ENCODE measurements at places on chromosomes 12 and 14. TPM values are rescaled to one million over a fixed set of nuclear protein-coding genes. Genes with fewer than 3 reads are reported as not detected.

The HOXC12 gene
- not detected for total RNA-seq

DNA sequence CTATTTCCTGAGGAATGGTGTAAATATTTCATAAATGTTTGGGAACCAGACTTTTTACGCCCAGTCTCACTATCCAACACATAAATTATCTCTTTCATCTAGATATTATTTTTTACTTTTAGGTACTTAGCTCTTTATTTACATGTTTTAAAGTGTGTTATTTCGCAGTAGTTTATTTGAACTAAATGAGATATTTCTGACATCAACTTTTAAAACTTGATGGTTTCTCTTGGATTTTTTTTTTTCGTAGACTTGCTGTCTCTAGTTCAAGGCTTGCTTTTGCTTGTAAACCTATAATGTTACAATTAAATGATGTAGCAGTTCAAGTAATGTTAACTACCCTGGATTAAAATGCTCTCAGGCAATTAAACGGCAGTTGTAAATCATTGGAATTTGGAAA lies 241.7 kb upstream of the PDE3A start:
- DNase-seq = no peak

The SRRM4 gene
- not detected for total RNA-seq

The CARMIL3 gene
- 2.0 TPM for total RNA-seq

The MMP14 gene
- 10.9 TPM for total RNA-seq

DNA sequence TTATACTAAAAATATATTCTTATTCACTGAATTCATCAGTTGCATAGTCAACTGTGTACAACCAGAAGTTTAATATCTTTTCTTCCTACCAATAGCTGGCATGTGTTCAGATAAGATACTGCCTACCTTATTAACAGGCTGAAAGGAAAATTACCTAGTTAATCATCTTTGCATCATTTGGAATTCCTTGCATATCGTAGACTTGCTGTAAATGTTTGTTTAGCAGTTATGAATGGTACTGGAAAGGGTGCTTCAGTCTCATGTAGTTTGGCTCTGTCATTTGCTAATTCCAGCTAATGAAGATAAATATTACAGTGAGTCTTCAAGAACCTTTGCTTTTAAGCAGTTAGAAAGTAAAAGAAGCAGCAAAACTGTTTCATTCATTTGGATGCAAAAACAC lies 84.4 kb downstream of the PPHLN1 start:
- no peak for DNase-seq

- DNase-seq = no peak
Measured at GRCh38 chr14:102805371-102805891, 28.2 kb downstream of the TRAF3 start.

DNA sequence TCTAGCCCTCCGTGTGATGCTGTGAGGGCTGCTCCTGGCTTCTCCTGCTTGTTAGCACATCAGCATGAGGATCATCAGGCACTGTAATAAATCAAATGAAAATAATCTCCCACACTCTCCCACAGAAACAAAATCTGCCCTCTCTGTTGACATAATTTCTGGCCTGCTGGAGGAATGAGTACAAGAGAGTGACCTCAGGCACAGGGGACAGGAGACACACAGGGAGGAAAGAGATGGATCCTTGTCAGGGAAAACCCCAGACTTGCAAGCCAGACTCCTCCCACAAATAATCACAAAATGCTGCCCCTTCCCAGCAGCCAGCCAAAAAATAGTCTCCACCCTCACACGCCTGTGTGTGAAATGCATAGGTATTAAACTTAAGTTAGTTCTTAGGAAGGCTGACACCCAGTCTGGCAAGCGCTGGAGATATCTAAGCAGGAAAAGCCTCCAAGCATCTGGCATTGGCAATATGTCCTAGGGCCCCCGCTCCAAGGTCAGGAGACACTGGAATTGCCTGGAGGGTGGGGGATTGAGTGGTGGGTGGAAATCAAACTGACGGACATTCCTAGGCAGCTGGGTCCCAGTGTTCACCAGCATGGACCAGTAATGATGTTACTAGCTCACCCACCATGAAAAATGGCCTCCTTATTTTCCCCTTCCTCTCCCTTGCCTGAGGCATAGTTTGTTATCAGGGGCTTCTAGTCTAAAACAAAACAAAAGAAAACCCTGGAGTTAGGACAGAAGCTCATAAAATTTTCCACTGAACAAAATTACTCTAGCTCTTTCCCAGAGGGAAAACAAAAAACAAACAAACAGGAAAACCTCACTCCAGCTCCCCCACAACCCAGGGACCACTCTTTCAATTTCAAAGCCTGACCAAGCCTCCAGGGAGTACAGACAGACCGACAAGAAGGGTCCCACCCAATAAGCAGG lies 22.0 kb downstream of the SMUG1 start:
- no peak for DNase-seq

GRCh38 chr12:77645966-77646598 lies 184.6 kb upstream of the NAV3 start:
- DNase-seq = no peak

- no peak for DNase-seq
Measured at GRCh38 chr12:13311551-13311950, 115.0 kb downstream of the EMP1 start.

- DNase-seq = no peak
Measured at GRCh38 chr12:56338308-56339157, at the start of gene IL23A. Gene IL23A (plus strand): TSS chr12:56338884. CDS start chr12:56339045, 161 bp downstream.

DNA sequence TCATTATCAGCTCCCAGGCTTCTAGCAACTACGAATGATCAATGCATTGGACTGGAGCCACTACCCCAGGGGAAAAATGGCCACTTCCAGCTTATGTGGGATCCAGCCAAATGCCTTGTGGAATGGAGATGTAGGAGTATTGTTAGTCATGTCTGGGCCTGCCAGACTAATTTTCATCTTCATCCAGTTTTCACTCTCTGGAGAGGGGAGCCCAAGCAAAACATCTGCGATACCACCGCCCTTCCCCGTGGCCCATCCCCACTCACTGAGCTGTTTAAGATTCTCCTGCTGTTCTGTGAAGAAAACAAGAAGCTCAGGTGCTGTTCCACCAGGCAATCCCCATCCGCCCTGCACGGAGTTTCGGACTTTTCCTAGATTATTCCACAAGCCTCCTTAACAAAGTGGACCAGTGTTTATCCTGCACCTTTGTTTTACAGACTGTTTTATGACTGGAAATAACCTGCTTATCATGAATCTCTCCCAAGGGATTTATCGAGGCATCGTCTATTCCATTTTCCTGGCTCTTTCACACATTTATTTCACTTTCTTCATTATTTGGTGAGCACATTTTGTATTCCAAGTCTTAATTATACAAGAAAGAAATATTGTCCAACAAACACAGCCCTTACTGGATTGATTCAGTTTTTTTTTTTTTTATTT lies 35.5 kb upstream of the MAX start:
- DNase-seq = no peak

The PEBP1 gene
- total RNA-seq = 662 TPM

- no peak for DNase-seq
Measured at GRCh38 chr14:79295385-79295784, 915.9 kb downstream of the DIO2 start.

GRCh38 chr12:94561943-94562411 lies 88.4 kb downstream of the TMCC3 start:
- DNase-seq = peak; percentile 89

DNA sequence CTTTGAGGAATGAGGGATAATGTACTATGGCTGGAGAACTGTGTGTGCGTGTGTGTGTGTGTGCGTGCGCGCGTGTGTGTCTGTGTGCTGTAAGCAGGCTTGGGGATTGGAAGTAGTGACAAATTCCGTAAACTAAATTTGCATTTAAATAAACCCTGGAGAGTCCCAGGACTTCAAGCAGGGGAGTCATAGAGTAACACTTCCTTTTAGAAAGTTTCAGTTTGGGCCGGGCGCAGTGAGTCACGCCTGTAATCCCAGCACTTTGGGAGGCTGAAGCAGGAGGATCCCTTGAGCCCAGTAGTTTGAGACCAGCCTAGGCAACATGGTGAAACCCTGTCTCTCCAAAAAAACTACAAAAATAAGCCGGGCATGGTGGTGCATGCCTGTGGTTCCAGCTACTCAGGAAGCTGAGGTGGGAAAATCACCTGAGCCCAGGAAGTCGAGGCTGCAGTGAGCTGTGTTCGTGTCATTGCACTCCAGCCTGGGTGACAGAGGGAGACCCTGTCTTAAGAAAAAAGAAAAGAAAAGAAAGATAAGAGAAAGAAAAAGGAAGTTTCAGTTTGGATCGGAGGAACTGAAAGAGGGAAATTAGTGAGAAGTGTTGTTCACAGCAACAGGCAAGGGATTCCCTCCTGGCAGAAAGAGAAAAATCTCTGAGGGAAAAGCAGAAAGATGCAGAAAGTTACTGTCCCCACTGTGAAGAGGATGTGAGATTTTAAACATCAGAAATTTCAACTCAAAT lies 222.7 kb upstream of the SOX5 start:
- DNase-seq = no peak

GRCh38 chr12:44076871-44077270 lies 241.0 kb downstream of the TMEM117 start:
- no peak for DNase-seq

The NPFF gene
- not detected for total RNA-seq

The SLC7A7 gene
- total RNA-seq = 6.1 TPM

The STON2 gene
- total RNA-seq = 6.3 TPM

The CCDC196 gene
- total RNA-seq = 4.0 TPM

The ERP27 gene
- total RNA-seq = 0.30 TPM

The IFI27 gene
- 20.4 TPM for total RNA-seq

- no peak for DNase-seq
Measured at GRCh38 chr14:56554301-56554700, 25.3 kb upstream of the TMEM260 start.

GRCh38 chr12:16163901-16164300 lies 113.6 kb downstream of the SLC15A5 start:
- DNase-seq = no peak

GRCh38 chr12:108784270-108784669 lies 53.0 kb upstream of the CORO1C start:
- no peak for DNase-seq

The CIROP gene
- not detected for total RNA-seq

The RPGRIP1 gene
- 0.23 TPM for total RNA-seq

GRCh38 chr14:60632257-60632656 lies 17.0 kb downstream of the SIX1 start:
- no peak for DNase-seq

DNA sequence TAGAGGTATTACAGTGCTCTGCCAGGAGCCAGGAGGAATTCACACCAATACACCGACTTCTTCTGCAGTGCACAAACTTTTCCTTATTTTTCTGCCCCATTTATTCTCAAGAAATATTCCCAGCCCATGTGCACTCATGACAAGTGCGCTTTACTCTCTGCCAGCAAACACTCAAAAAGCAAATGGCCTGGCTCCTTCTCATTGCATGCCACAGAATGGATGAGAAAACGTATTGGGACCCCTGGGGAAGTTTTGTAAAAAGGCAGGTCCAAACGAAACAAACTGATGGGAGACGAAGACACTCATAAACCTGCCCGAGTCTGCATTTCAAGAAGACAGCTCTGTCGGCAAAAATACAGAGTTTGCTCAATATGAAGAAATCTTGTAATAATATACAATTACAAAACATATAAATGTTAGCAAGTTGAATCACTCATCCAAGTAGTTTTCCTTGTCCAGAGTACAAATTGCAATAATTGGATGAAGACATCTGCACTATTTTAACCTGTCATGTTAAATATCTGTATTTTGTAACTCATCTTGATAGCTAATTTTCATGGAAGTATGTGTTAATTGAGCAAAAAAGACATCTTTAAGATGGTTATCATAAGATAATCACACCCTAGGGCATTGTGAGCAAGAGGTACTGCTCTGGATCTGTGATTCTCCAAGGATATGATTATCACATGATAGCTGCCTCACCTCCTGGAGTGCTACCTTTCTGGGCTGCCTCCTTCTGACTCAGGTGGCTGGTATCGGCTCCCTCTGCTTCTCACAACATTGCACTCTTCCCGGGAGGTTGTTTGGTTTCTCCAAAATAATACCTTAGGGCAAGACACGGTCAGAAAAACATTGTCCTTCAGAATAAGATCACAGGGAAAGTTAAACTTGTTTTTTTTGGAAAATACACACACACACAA lies 260.8 kb upstream of the G2E3 start:
- no peak for DNase-seq

The GALNT9 gene
- total RNA-seq = not detected

DNA sequence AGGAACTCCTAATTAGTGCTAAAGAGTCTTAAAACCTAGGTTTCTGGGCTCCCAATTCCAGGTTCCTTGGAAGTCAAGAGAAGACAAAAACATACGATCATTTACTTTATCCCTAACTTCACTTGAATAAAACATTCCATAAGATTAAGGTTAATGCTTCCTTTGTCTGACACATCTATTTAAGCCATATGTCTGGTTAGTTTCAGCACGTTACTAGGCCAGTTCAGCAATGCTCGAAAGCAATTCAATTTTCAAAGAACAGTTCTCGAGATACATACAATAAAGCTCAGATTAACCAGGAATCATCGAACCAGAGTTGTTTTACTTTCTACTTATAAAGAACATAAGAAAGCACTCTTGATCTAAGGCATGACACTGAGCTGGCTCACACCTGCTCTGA lies 68.0 kb upstream of the POC1B start:
- DNase-seq = no peak

DNA sequence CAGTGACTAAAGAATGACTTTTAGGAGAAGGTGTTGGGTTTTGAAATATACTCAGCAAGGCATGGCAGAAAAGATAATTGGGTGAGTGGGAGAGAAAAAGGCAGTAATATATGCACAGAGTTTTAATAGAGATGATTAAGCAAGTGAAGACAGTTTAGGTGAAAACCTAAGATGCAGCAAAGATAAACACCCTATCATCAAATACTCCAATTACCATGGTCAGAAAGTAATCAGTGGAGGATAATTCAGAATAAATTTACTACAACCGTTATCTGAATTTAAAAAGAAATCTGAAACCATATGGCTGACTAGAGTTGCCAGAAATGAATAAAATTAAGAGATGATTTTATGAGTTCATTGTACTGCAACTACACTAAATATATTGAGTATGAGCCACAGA lies 26.8 kb downstream of the NAA30 start:
- no peak for DNase-seq

The OVCH1 gene
- total RNA-seq = not detected

- DNase-seq = no peak
Measured at GRCh38 chr14:102999227-102999895, 58.0 kb downstream of the CDC42BPB start.

The CLEC9A gene
- not detected for total RNA-seq

DNA sequence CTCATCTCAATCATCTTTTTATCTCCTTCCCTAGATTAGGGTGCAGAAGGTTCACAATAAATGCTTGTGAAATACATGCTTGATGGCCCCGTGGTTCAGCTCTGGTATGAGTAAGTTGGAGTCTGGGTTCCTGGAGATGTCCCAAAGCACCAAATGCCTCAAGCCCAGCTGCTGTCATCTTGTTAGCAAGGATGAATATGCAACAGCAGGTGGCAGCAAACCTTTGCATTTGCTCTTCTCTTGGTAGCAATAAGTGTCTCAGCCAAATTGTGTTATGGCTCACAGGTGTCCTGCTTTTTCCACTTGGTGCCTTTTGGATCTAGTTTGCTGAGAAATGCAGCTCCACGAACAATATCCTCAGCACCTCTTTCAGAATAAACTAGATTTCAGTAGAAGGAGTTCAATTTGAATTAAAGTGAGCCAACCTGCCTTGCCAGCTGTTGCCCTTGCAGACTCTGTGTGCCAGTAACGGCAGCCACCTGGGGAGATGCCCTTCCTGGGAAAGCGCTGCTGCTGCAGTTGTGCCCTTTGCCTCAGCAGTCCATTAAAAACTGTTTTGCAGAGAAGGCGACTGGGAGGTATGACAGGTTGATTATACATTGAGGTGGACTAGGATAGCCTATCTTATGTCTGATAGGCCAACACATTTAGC lies 417.3 kb downstream of the SNAPC1 start:
- peak; percentile 60 for DNase-seq

GRCh38 chr14:59150990-59151389 lies 37.5 kb upstream of the DAAM1 start:
- no peak for DNase-seq

The GCH1 gene
- 71.0 TPM for total RNA-seq

GRCh38 chr14:20434701-20435581 lies 1.0 kb downstream of the KLHL33 start:
- no peak for DNase-seq
